Stimulated activated CD4-positive, alpha-beta T cell treated with anti-CD3 and anti-CD28 coated beads, Interleukin-2, amount 100 ng/mL, for 4 hours (primary cell): ENCODE measurements at places on chromosomes 6 and 20.

GRCh38 chr6:140437619-140438345 lies 1063.3 kb upstream of the CITED2 start:
- no peak for DNase-seq

- DNase-seq: no peak
Observed at GRCh38 chr6:54907355-54907754, 60.8 kb downstream of the FAM83B start.

DNA sequence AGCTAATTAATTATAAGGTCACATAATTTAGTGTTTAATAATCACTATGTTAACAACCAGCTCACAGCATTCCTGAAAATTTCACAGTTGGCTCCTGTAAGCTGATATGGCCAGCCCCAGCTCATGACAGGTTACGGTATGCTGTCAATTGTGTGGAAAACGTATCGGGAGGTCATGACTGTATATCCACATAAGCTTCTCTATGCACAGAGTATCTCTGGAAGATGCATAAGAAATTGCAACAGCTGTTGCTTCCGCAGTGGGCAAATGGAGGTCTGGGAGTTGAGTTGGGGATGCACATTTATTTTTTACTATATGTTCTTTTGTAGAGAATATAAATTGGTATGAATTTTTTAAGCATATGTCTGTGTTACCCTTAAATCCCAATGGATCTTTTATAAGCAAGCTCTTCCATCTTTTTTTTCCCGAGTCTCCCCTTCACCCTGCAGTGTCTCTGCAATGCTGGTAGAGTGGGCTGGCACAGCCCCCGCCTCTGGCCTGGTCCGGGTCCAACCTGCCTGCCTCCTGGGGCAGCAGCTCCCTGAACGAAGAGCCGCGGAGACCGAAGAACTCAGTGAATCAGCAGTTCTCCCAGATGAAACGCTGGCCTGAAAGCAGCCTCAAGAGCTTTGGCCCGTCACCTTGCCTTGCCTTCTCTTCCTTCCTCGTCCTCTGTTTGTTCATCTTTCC lies 139.9 kb upstream of the CDYL start:
- no peak for DNase-seq

- DNase-seq: peak; percentile 68
Observed at GRCh38 chr6:27503436-27504030, 30.6 kb upstream of the ZNF184 start.

DNA sequence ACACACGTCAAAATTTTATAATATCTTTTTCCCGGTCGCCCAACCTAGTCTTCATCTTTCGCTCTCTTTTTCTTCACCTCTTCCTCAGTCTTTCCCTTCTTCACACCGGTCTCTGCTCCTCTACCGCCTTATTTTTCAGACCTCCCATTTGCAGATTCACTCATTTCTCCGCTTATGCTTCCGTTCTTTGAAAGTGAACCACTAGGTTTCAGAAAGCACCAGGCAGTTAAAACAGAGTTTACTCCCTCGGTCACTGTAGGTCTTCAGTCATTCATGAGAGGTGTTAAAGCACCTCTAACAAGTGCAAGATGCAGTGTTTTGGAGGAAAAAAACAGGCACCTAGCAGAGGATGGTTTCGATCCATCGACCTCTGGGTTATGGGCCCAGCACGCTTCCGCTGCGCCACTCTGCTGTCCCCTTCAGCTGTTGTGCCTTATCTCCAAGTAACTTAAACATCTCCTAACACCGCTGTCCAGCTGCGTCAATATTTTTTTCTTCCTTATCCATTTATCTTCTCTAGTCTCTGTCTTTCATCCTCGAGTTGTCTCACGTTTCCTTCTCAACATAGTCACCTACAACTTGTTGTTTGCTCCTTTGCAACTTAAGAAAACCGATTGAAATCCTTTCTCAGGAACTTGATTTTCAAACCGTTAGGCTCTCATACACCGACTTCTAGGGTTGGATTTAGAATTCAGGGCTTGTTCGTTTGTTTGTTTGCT lies 119.7 kb upstream of the ZNF184 start:
- peak; percentile 3 for DNase-seq

DNA sequence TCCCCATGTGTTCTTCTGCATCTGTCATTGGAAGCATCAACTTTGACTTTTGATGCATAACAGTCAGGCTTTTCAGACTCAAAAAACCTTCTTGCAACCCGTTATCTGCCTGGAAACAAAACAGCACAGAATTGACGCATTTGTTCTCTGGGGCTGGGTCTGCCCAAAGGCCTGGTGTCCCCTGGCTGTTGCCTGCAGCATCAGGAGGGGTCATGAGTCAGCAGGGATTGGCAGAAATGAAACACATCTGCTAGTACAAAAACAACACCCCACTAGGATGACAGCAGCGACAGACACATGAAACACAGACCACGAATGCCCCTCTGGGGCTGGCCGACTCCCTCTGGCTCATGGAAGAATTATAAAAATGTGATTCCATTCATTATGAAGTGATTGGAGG lies 157.6 kb upstream of the INSM1 start:
- no peak for DNase-seq

GRCh38 chr6:140849456-140849855 lies 1283.3 kb upstream of the GJE1 start:
- no peak for DNase-seq

- no peak for DNase-seq
Observed at GRCh38 chr6:42163981-42164380, 9.2 kb upstream of the GUCA1A start.

- no peak for DNase-seq
Observed at GRCh38 chr20:19815553-19815991, 57.5 kb downstream of the RIN2 start.

GRCh38 chr20:35286899-35287508 lies 2.4 kb upstream of the EIF6 start:
- DNase-seq: no peak

GRCh38 chr6:169654598-169655391 lies 47.0 kb downstream of the WDR27 start:
- peak; percentile 52 for DNase-seq

DNA sequence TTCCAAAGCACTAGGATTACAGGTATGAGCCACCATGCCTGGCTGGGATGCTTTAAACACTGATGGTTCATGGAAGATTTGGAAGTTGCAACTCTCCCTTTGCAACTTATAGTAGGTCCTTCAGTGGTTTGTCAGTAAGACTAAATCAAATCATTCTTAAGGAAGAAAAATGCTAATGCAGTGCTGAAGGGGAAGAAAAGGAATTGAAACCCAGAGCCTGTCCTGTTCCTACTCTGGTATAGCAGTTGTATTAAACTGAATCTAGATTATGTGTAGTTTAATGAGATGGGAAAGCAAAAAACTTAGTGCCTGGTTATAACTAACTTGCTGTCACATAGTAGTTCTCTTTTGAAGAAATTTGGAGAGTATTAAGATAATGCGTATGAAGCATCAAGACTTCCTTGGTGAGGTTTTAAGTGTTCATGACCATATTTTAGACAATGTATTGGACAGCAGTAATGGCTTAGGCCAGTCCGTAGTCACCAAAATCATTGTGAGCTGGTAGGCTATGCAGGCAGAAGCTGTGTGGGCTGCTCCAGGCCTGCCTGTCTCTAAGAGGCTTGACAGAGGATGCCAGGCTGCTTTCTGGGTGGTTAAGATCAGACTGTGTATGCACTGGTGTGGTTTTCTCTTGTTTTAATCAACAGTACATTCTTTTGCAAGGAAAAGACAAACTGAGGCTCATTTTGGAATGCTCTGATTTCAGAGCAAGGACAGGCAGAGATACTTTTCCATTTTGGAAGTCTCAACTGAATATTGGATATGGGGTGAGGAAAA lies 14.0 kb downstream of the PAQR8 start:
- DNase-seq: no peak

GRCh38 chr20:23049201-23050075 lies at the start of gene THBD:
TSS of gene THBD (minus strand) at chr20:23049672. CDS start at chr20:23049504, 168 bp downstream.
- no peak for DNase-seq

DNA sequence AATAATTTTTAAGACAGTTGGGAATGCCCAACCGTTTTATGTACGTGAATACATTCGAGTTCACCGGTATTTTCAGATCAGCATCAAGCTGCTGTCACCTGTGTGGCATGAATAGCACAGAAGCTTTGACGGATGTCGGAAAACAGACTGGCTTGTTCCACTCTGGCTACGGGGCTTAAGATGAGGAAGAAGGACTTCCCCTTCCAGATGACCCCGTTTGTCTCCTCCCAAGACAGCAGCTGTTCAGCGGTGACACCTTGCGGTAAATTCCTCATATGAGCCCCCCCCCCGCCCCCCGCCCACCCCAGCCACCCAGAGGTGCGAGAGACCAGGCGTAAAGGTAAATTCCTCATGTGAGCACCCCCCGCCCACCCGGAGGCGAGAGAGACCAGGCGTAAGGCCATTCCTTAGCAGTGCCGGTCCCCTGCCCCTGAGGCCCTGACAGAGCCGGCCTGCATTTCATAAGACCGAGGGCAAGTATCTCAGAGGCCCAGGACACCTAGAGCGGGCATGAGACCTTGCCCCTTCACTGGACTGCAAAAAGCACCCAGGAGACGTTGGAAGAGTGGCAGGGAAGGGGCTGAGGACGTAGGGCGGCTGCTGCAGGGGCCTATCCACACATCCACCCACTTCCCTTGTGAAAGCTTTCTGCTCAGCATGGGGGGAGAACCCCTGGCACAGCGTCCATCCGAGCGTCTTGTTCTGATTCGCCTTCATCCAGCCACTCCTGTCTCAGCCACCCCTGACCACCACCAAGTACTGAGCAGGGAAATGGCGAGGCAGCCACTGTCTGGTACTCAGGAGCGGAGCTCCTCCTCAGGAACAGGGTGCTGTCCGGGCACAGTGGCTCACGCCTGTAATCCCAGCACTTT lies 7.3 kb upstream of the PCMTD2 start:
- DNase-seq: no peak

DNA sequence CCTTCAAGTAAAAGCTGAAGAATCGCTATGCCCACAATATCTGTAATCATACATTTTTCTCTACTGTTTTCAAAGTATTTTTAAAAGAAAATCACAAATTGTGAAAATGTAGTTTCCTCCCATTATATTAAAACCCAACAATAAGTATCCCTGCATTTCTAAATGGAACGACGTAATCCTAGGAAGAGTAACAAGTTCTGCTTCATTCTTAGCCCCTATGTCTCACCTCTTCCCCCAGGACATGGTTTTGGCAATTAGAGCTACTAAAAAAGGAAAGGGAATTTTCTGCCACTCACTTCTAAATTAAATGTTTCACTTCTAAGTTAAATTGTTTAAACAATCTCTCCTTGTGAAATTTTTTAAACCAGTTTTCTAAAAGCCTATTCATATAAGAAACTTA lies 47.4 kb downstream of the TBPL1 start:
- no peak for DNase-seq

- no peak for DNase-seq
Observed at GRCh38 chr20:43188861-43189553, 699 bp downstream of the PTPRT start.

DNA sequence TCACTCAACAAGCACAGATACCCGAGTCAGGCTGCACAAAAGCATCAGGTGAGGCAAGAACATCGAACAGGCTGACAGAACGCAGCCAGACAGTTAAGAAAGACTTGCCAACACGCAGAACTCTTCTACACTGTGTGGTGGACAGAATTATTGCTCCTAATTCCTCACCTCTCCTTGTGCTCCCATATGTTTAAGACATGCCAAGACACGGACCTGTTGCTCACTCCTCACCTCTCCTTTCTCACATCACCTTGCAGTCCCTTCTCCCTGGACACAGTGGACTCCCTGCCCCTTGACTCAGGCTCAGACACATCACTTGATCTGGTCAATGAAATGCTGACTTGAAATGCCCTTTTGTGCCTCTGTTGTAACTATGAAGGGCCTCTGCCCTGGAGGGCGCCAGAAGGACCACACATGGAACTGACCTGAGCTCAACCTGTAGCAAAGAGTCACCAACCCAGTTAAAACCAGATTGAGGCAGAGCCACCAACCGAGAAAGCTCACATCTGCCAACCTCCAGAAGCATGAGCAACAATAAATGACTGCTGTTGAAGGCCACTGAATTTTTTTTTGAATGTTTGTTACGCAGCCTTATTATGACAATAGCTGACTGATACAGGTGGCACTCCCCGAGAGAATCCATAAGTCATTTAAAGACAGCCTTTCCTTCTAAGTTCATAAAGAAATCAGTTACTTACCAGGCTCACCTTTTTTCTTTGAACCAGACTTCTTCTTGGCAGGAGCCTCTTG lies 24.0 kb downstream of the RRBP1 start:
- DNase-seq: no peak

DNA sequence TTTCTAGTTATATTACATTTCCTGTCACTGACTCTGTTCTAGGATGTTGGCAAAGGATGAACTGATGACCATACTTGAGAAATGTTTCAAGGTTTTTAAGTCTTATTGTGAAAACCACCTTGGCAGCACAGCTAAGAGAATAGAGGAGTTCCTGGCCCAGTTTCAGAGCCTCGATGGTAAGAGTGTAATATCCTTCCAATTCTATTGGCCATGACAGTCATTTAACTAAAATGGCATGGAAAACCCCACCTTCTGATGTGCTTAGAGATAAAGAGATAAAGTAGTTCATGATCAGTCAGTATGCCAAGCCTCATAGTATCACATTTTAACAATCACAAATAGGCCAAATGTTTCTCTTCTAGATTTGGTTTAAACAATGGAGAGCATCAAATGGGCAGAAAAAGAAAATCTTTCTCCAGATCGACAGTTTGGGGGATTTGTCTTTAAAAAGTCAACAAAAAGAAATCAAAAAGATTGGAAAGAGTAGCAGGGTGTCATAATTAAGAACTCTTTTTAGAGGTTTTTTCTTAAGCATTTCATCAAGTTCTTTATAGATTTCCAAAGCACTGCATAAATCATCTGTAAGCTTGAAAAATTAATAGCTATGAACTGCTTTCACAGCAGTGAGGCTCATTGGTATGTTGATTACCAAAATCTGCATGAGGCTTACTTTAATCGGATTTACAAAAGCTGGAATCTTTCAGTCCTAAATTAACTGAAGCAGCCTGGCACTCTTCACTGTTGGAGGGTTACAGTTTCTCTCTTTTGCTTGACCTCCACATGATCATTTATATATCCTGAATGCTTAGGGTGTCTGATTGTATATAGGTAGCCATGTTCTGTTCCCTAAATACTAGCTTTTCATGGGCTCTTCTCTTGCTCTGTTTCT lies 48.7 kb downstream of the AKIRIN2 start:
- DNase-seq: no peak

DNA sequence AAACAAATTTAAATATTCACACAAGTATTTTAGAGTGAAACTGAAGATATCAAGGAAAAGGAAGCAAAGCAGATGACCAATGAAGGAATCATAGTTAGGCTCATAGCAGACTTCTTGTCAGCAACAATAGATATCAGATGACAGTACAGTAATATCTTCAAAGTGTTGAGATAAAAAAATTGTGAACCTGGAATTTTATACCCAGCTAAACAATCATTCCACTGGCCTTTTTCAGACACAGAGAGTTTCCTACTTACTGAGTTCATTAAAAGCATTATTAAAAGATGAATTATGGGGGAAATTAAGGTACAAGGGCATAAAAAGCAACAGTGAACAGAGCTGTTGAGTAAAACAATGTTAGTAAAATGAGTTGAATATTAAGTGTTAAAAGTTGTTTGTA lies 254.6 kb downstream of the UST start:
- no peak for DNase-seq

- DNase-seq: no peak
Observed at GRCh38 chr6:119764927-119765681, 415.5 kb upstream of the MAN1A1 start.

GRCh38 chr6:98974309-98974708 lies 26.6 kb upstream of the FBXL4 start:
- DNase-seq: no peak
